Activated naive CD8-positive, alpha-beta T cell treated with anti-CD3 and anti-CD28 coated beads, Interleukin-2, amount 10 ng/mL, durations not matched to agents 7 days and 5 days (primary cell): ENCODE measurements at places on chromosomes 6 and 20.
A peak's percentile ranks its signal among the peaks of the same experiment; 100 is the strongest.

- DNase-seq, result no peak
Measured at GRCh38 chr6:113671421-113671820, 185.7 kb upstream of the MARCKS start.

GRCh38 chr6:44023586-44024454 is 103.4 kb downstream of the MRPL14 start:
- no peak for DNase-seq

- DNase-seq, result no peak
Measured at GRCh38 chr6:54419885-54420284, 111.6 kb downstream of the TINAG start.

DNA sequence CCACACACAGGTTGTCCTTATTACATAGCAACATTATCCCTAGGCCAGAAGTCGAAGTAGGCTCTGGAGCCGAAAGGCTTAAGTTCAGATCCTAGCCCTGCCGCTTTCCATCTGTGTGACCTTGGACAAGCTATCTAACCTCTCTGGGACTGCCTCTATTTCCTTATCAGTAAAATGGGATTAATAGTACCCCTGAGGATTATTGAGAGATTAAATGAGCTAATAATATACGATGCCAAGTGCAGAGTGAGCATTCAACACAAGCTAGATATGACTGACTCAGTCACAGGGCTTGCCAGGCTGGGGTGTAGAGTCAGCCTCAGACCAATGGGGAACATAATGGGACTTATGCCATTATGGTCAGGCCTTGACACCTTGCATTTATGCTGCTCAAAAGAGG is 8.9 kb upstream of the SPATA2 start:
- no peak for DNase-seq

GRCh38 chr6:12137480-12137879 is 125.4 kb downstream of the HIVEP1 start:
- no peak for DNase-seq

- DNase-seq, result no peak
Measured at GRCh38 chr6:109117346-109118035, 22.2 kb downstream of the CEP57L1 start.

DNA sequence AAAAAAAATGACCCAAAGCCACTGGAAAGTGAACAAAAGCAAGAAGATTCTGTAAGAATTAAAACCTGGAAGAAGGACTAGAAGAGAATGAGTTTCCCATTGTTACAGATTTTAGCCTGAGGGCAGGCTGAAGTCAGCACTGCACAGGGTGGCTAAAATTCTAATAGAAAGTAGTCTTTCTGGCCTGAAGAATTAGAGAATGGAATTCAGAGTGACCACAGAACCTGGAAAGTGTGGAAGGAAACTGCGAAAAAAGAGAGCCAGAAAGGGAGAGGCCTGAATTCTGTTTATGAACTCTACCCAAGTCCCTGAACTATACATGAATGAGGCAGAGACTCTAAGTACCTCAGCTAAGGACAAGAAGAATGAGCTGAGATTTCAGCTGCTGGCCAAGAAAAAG is 38.9 kb upstream of the FILIP1 start:
- no peak for DNase-seq

DNA sequence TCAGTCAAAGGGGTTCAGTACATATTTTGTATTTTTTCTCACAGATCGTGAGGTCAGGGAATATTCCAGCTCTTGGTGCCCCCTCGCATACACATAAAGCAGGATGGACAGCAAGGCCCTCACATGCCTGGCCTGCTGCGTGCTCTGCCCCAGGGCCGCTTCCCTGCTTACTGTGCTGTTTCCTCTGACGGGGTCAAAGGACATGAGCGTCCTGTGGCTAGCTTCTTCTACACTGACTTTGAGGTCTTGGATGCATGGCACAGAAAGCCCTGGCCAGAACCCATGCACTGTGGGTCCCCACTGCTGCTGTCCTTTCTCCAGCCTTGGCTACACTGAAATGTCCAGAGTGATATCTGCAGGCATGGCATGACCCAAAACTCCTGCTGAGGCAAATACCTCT is 92.5 kb upstream of the GGTLC1 start:
- DNase-seq, result no peak

DNA sequence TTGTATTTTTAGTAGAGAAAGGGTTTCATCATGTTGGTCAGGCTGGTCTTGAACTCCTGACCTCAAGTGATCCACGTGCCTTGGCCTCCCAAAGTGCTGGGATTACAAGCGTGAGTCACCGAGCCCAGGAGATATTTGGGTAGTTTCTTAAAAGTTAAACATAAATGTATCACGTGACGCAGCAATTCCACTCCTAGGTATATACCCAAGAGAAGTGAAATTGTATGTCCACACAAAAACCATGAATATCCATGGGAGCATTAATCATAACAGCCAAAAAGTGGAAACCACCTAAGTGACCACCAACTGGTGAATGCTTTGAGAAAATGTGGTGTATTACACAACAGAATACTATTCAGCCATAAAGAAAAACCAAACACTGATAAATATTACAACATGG is 164.8 kb downstream of the MRPL14 start:
- DNase-seq, result no peak

- no peak for DNase-seq
Measured at GRCh38 chr20:62708591-62709536, at the start of gene NTSR1. NTSR1 (plus strand) TSS chr20:62708836; CDS start chr20:62709208, 372 bp downstream.

- no peak for DNase-seq
Measured at GRCh38 chr6:108337721-108338120, 42.9 kb downstream of the AFG1L start.

GRCh38 chr20:9374072-9374471 is 140.3 kb upstream of the LAMP5 start:
- DNase-seq, result no peak

- no peak for DNase-seq
Measured at GRCh38 chr6:37319856-37320480, 33.8 kb upstream of the RNF8 start.

DNA sequence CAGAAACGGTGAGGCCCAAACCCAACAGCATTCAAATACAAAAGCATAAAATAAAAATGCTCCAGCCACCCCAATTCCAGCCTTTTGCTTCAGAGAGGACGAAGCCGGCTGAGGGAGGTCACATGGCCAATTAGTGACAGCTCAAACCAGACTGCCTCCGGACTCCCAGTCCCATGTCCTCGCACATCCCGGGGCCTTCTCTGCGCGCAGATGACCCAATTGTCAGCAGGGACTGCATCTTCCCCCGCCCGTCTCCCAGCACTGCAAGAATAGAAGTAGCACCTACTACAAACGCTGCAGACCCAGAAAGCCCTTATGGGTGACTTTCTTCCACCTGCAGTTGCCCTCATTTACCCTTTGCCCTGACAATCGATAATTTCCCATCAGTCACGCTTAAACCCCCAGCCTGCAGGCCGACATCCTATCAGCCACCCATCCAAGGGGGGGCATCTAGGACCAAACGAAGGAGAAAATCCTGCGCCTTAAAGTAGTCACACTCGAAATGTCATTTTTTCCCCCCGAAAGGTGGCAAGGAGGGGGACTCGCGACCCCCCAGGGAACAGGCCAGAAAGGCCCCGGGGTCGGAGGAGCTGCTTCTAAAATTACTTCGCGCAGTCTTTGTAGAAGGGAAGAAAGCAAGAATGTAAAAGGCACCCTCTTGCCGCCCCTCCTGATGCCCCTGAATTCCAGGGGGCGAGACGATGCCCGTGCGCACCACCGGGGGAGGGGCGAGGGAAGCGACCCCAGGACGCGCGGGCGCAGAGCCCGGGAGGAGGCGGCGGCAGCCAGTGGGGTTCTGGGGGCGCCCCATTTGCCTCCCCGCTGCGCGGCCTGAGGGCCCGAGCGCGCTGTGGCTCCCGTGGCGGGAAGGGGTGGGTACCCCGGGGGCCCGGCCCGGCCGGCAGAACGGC is 792 bp downstream of the SLC23A2 start:
- DNase-seq, result peak; percentile 62

GRCh38 chr6:11779329-11780096 is 910 bp upstream of the ADTRP start:
- DNase-seq, result no peak

GRCh38 chr6:70819646-70820045 is 137.2 kb downstream of the B3GAT2 start:
- DNase-seq, result no peak

DNA sequence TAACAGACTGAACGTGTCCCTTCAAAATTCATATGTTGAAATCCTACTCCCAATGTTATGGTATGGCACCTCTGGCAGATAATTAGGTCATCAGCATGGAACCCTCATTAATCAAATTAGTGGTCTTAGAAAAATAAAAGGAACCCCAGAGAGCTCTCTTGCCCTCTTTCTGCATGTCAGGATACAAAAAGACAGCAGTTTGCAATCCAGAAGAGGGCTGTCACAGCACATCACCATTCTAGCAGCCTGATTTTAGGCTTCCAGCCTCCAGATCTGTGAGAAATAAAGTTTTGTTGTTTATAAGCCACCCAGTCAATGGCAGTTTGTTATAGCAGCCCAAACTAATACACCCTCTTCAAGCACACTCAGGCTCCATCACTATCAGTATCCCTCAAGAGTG is 292.9 kb downstream of the TRDN start:
- no peak for DNase-seq

DNA sequence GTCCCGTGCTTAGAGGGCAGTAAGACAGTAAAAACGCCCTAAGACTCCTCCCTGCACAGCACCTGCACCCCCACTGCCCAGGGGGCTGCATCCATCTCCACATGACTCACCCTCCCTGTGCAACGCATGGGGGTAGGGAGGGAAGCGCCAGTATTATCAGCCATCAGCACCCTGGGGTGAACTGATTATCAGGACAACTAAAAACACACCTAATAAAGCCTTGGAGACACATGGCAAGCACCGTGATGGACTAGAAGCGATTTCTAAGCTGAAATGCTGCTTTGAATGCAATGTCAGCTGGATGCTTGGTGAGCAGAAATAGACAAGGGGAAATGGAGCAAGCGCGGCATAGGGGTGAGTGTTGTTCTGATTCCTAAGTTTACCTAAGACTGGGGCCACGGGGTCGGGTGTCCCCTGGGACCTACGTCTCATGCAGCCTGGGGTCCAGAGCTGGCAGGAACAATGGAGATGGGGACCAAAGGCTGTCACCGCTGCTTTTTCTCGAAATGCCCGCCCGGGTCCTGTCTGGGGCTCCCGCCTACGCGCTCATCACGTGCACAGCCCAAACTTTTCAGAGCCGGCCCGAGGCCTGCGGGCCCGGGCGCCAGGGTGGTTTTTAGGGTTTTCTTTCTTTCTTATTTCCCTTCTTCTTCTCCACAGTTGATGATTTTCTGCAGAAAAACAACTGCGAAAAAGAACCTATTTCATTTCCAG is 702 bp upstream of the TNFAIP3 start:
- no peak for DNase-seq

- DNase-seq, result no peak
Measured at GRCh38 chr6:37038292-37039198, 33.1 kb downstream of the FGD2 start.

- no peak for DNase-seq
Measured at GRCh38 chr20:20293691-20294385, 74.1 kb upstream of the INSM1 start.

GRCh38 chr6:134021396-134022122 is 30.9 kb downstream of the SLC2A12 start:
- DNase-seq, result no peak

GRCh38 chr6:158358450-158359077 is 46.3 kb downstream of the TULP4 start:
- DNase-seq, result no peak

GRCh38 chr20:48414786-48415185 is 413.0 kb downstream of the PREX1 start:
- no peak for DNase-seq

GRCh38 chr6:161747506-161747905 is 473.6 kb upstream of the AGPAT4 start:
- DNase-seq, result no peak

- DNase-seq, result no peak
Measured at GRCh38 chr20:44572551-44573500, 9.6 kb upstream of the PKIG start.

DNA sequence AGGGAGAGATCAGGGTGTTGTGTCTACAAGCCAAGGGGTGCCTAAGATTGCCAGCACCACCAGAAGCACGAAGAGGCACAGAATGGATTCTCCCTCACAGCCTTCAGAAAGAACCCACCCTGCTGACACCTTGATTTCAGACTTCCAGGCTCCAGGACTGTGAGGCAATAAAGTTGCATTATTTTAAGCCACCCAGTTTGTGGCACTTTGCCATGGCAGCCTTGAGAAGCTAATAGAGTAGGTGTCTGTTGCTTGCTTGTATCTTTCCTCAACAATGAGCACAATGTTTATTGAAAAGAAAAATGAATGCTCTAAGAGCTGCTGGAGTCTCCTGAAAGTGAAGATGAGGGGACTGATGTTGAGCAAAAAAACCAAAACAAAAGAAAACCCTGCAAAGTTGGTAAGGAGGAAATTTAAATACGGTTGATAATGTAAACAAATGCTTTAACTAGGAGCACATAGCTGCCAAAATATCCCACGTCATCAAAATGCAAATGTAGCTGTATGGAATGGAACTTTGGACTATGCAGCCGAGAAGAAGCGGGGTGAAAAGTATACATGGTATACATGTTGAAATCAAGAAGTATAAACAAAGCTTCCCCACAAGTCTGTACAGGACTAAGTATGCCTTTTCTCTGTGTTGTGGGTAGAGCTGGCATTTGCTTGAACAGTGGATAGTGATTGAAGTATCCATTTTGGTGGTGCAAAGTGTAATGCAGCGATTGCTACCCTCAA is 8.0 kb downstream of the IL20RA start:
- DNase-seq, result no peak

DNA sequence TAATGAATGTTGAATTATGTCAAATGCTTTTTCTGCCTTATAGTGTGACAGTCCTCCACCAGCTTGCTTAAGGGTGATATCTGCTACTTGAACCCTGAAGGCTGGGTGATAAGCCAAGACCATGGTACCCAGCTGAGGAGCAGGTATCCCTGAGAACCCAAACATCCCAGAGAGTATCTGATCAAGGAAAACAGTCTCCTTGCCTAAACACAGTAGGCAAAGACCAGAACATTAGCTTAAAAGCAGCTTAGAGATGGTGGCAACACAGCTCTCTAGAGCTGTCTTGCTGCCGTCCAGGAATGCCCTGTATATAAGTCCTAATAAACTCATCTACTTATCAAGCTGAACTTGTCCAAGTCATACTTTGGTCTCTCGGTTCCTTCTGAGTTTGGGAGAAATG is 127.7 kb upstream of the PRSS16 start:
- DNase-seq, result no peak

GRCh38 chr20:15143478-15143877 is 806.1 kb upstream of the FLRT3 start:
- DNase-seq, result no peak

DNA sequence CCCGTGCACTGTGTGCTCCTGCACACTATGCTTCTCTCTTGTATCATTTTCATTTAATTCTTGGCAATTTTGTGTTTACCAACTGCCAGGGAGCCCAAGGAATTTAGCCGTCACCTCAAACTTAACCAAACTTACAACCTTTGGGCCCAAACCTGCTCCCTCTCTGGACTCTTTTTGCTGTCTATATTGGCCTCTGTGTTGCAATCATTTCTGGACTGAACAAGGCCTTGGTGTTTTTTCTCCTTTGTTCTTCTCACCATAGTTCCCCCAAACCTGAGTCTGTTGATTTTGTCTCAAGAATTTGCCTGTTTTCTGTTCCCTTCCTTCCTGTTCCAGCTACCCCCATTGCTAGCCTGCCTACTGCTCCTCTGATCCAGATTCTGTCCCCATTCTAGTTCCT is 19.2 kb downstream of the DCBLD1 start:
- DNase-seq, result no peak
